ENCODE measurements at places on chromosomes 5 and 9. TPM values are rescaled to one million over a fixed set of nuclear protein-coding genes. Genes with fewer than 3 reads are reported as not detected.

DNA sequence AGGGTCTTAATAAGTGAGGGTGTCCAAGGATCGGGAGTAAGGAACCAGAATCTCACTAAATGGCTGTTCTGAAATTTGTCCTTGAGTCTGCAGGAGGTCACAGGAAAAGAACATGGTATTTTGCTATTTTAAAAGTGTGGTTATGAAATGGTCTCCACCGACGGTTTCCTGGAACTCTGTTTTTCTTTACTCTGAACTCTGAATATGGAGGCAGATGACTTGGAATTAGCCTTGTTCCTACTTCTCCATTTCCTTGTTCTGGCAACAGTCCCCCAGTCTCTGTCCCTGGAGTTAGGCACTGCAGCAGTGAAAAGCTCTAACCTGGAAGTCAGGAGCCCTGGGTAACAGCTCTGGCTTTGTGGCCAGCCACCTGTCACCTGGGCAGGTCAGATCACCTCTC, 46.6 kb upstream of the C5orf58 start:
- no peak for DNase-seq

DNA sequence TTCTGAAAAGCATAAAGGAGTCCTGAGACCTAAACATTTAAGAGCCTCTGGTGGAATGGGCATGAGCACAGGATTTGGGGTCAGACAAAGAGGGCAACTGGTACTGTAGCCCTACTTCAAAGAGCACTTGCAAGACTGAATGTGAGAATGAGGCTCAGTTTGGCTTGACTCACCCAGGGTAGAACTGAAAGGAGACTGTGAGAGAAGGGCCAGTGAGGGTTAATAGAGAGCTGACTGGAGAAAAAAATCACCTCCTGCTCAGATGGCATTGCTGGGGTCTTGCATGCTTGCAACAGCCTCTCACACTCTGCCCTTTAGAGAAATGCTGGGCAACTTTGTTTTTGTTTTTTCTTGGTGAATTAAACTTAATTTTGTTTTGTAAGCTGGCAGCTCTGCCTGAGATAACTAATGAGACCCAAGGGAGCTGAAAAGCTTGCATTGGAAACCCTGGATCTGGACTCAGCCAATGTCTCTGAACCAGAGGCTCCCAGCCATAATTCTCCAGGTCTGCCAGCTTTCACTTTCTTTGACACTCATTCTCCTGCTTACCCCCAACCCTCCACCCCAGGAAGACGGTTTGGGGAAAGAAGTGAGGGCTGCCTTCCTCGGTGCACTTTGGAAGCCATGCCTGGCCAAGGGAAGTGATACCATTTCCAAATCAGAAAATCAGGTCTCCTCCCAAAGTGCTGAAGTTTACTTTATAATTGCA, 161.1 kb upstream of the PANK3 start:
- DNase-seq, result no peak

DNA sequence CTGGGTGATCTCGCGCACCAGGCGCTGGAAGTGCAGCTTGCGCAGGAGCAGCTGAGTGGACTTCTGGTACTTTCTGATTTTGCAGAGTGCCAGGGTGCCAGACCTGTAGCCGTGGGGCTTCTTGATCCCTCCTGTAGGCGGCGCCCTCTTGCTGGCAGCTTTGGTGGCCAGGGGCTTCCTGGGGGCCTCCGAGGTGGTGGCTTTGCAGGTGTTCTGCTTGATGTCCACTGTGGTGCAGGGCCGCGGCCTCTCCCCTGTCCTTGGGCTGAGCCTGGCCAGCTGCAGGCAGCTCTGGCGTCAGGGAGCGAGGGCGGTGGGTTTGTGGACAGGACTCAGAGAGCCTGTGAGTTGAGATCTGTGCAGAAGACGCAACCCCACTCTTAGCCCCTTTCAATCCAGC, 36.1 kb downstream of the TAF11L14 start:
- DNase-seq, result no peak

DNA sequence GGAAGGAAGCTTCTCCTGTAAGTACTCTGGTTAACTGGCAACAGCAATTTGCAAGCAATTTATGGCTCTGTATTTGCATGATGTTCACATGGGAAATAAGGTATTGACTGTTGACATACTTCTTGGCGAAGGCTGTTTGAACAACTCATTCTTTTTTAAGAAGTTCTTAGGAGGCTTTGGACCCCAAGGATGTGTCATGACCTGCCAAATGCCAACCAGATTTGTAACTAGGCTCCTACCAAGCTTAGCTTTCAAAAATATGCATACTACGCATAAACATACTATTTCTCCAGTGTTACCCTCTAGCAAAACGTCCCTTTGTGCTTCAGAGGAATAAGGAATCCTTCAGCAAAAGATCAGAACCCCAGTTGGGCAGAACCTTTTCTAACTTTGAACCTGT, 165.2 kb upstream of the MSX2 start:
- DNase-seq, result no peak

- DNase-seq, result peak; percentile 63
These were observed 96.7 kb upstream of the RETREG1 start for GRCh38 chr5:16713386-16713928.

GRCh38 chr5:33975852-33976251, 8.6 kb downstream of the SLC45A2 start:
- peak; percentile 64 for DNase-seq

GRCh38 chr9:1978941-1979340, 36.2 kb upstream of the SMARCA2 start:
- no peak for DNase-seq

GRCh38 chr5:114297915-114298314, 64.0 kb upstream of the KCNN2 start:
- DNase-seq, result no peak

DNA sequence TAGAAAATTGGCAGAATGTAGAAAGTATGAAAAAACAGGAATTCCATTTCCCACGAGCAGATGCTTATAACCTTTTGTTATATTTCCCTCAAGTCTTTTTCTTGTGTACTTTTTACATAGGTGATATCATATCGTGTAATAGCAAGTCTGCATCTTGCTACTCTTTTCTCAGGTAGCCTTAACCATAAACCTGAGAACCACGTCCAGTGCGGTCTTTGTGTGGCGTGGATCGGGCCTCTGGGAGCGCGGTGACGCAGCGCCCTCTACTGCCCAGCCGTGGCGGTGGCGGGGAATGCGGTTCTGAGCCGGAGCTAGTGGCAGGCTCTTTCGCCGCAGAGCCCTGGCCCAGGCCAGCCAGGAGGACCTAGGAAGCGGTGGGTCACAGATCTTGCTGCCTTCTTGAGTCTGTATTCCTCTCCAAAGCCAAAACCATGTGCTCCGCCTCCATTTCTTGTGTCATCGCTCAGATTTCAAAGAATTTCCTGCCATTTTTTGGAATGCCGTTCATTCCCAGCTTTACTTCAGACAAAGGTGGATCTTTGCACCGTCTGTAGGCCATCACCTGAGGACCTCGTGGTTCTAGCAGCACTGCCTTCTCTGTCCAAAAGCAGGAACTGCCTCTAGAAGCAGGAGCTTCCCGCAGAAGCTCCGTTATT, 71.9 kb downstream of the MVB12B start:
- peak; percentile 79 for DNase-seq

- DNase-seq, result no peak
These were observed 56.3 kb downstream of the TBCA start for GRCh38 chr5:77719666-77720363.

DNA sequence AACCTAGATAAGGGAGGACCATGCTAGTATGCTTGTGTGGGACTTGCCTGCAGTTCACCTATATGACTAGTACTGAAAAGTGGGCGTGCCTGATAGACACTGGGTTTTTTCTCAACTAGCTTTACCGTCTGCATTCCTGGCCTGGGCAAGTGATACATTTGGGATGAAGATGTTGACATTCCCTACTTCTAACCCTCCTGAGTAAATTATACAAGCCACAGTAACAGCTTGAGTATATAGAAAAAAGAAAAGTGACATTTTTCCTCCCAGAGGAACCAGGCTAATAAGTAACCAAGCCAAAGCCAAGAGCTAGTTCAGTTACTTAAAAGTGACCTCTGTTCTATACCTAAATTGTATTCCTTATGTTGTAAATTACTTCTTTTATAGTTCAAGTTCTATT, 153.8 kb upstream of the CYLC2 start:
- DNase-seq, result no peak

Gene ANKRD18A
- not detected for polyA plus RNA-seq

Gene AQP3
- polyA plus RNA-seq, result 7.6 TPM

Gene SPINK4
- polyA plus RNA-seq, result 0.52 TPM

Gene CAMK4
- 6.1 TPM for polyA plus RNA-seq

All from hindlimb muscle (tissue), 1 donor.